ENCODE measurements at places on chromosomes 3 and 15. TPM values are rescaled to one million over a fixed set of nuclear protein-coding genes. Genes with fewer than 3 reads are reported as not detected.

STRIT1 gene
- polyA plus RNA-seq: not detected

NR2E3 gene
- 0.97 TPM for polyA plus RNA-seq

CCR3 gene
- polyA plus RNA-seq: 0.21 TPM

GRCh38 chr3:174931473-174932353, 72.6 kb downstream of the NAALADL2 start:
- peak; percentile 46 for DNase-seq

GRCh38 chr3:87209111-87209510, 18.0 kb upstream of the CHMP2B start:
- DNase-seq: no peak

GRCh38 chr3:157438194-157438730, 1.6 kb downstream of the PTX3 start:
- no peak for DNase-seq

Data from right lung (tissue), 10 donors.